ENCODE measurements at places on chromosomes 6 and 20. TPM values are rescaled to one million over a fixed set of nuclear protein-coding genes. Genes with fewer than 3 reads are reported as not detected.

Gene JPH2
- 0.46 TPM for total RNA-seq

Gene MYB
- 89.6 TPM for total RNA-seq

Gene PNLDC1
- 0.62 TPM for total RNA-seq

Gene PPIL6
- 0.17 TPM for total RNA-seq

Gene LRRC1
- total RNA-seq = 4.4 TPM

DNA sequence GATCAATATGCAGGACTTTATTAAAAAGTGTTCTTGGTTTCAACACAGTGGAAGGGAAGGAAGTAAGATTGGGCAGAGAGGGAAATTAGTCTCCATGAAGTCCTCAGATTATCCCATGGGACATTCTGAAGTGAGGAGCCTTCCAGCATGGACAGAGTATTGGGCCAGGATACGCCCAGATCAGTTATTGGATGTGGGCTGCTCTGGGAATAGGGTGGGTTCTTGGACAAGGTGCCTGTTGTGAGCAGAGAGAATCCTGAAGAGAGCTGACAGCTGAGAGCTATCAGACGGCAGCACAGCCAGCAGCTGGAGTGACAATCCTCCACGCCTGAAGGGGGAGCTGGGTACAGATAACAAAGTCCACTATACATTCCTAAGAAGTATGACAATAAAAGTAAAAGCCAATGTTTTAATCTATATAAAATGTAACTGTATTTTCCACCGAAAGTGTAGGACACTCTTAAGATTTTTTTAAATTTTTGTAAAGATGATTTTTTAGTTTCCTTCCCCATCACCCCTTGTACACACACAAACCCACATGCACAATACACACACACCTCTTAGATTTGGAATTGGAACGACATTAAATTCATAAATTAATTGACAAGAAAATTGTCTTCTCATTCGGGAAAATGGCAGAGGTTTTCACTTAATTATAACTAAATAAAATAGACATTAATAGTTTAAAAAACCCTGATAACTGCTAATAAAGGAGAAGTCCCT lies 107.8 kb downstream of the FBXO5 start:
- H3K27me3 ChIP-seq = peaks cover 9% of the 10 kb centered on the region
- no peak overlapping the region for H3K4me3 ChIP-seq
- H3K36me3 ChIP-seq = peaks cover 3% of the 10 kb centered on the region
- H3K4me1 ChIP-seq = no peaks in the 10 kb centered on the region
- no peak for DNase-seq

DNA sequence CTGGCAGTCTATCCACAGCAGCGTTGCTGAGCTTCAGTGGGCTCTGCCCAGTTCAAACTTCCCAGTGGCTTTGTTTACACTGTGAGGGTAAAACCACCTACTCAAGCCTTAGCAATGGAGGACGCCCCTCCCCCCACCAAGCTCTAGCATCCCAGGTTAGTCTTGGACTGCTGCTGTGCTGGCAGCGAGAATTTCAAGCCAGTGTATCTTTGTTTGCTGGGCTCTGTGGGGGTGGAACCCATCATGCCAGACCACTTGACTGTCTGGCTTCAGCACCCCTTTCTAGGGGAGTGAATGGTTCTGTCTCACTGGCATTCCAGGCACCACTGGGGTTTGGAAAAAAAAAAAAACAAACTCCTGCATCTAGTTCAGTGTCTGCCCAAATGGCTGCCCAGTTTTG lies 249.7 kb upstream of the SYNCRIP start:
- H3K27ac ChIP-seq = no peak overlapping the region
- H3K4me3 ChIP-seq = no peak overlapping the region
- no peak for DNase-seq
- no peaks in the 10 kb centered on the region for H3K4me1 ChIP-seq

- H3K27me3 ChIP-seq = peaks cover 7% of the 10 kb centered on the region
- no peaks in the 10 kb centered on the region for H3K4me1 ChIP-seq
- no peak overlapping the region for H3K27ac ChIP-seq
- H3K4me3 ChIP-seq = no peak overlapping the region
- no peaks in the 10 kb centered on the region for H3K36me3 ChIP-seq
Measured at GRCh38 chr6:29092957-29093356, 5.8 kb upstream of the OR2B3 start.

- H3K4me1 ChIP-seq = peaks cover 14% of the 10 kb centered on the region
- H3K27ac ChIP-seq = no peak overlapping the region
- H3K27me3 ChIP-seq = no peaks in the 10 kb centered on the region
- no peak overlapping the region for H3K4me3 ChIP-seq
Measured at GRCh38 chr20:38937000-38937399, 10.8 kb downstream of the FAM83D start.

GRCh38 chr6:45044086-45044485 lies 284.0 kb upstream of the RUNX2 start:
- no peaks in the 10 kb centered on the region for H3K27me3 ChIP-seq
- DNase-seq = no peak
- peaks cover 18% of the 10 kb centered on the region for H3K4me1 ChIP-seq
- H3K36me3 ChIP-seq = peaks cover under 1% of the 10 kb centered on the region

DNA sequence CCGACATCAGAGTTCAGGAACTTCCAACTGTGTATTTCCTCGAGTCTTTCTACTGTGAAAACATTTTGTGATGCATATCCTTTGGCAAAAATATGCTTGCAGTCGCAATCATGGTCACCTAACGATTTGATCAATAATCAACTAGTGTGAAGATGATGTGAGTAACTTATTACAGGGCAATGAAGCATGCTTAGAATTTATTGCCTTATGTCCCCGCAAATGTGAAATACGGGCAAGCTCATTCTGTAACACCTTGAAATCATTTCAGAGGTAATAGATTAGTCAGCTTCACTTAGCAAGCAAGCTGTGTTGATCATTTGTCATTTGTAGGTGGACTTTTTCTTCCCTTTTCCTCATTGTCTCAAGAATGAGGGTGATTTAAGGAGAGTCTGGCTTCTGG lies 67.9 kb upstream of the DOK5 start:
- no peaks in the 10 kb centered on the region for H3K36me3 ChIP-seq
- H3K4me3 ChIP-seq = no peak overlapping the region
- no peaks in the 10 kb centered on the region for H3K4me1 ChIP-seq
- H3K27me3 ChIP-seq = peaks cover 12% of the 10 kb centered on the region
- H3K27ac ChIP-seq = no peak overlapping the region
- DNase-seq = no peak

DNA sequence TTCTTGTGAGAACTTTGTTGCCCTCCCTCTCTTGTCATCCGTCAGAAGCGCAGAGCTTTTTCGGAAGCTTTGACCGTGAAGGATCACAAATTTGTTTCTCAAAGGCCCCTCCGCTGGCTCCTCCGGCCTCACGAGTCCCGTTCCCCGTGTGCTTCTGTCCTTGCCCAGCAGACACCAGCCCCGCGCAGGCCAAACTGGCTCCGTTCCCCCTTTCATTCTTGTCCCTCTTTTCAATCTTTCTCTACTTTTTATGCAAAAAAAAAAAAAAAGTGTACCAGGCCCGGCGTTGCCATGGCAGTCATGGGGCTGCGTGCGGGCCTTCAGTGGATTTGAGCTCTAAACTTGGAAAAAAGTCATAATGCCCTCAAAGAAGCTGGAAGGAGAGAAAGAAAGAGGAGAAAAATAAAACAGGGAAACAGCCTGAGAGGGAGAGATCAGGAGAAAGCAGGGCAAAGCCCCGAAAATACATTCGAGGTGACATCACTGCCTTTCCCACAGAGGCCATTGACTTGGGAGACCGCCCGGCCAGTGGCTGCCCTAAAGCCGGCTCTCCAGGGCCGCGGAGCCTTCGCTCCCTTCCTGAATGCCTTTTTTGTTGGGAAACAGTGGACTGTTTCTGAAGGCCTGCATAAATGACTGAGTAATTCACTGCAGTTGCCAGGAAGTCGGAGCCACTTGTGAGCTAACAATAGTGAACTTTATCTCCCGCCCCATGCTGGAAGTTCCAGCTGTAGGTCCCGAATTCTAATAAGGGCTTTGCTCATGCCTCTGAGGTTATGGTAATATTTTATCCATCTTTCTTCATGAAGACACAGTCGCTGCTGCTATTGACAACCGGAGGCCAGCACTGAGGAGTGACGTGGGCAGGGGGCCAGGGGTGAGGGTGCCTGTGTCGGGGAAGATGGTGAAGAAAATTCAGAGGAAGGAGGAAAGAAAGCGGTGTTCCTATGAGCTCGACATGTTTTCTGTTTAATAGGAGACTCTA lies 670.9 kb downstream of the QKI start:
- H3K4me3 ChIP-seq = no peak overlapping the region
- H3K27ac ChIP-seq = no peak overlapping the region
- no peak for DNase-seq
- no peaks in the 10 kb centered on the region for H3K4me1 ChIP-seq

- no peak for DNase-seq
- H3K27me3 ChIP-seq = peaks cover 13% of the 10 kb centered on the region
- no peak overlapping the region for H3K27ac ChIP-seq
- no peaks in the 10 kb centered on the region for H3K4me1 ChIP-seq
- no peak overlapping the region for H3K4me3 ChIP-seq
Measured at GRCh38 chr20:19673575-19673974, 84.5 kb upstream of the RIN2 start.

DNA sequence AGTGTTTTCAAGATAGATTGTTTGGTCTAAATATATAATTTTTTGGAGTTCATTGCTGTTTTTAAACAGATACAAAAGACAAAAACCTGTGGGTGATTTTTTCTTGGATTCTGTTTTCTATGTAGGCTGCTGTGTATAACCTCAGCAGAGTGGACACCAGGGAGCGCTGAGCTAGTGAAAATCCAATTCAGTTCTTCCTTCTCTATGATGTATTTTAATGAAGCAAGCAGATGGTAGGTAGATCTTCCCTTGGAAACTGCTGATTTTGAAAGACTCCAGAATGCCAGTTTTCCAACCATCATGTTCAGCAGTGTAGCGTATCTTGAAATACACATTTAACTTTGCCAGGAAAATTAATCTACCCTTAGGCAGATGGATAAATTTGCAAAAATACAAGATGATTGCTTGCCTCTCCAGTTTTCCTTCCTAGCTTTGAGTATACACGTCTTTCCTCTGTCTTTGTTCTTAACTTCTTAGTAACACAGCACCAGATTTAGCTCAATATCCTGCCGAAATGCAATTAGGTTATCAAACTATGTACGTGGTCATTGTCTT lies 178.0 kb downstream of the PHF3 start:
- H3K27ac ChIP-seq = no peak overlapping the region
- H3K36me3 ChIP-seq = no peaks in the 10 kb centered on the region
- H3K27me3 ChIP-seq = peaks cover 15% of the 10 kb centered on the region
